NCI-H526 (cell line): ENCODE measurements at places on chromosomes 13 and 19.
A peak's percentile ranks its signal among the peaks of the same experiment; 100 is the strongest.

DNA sequence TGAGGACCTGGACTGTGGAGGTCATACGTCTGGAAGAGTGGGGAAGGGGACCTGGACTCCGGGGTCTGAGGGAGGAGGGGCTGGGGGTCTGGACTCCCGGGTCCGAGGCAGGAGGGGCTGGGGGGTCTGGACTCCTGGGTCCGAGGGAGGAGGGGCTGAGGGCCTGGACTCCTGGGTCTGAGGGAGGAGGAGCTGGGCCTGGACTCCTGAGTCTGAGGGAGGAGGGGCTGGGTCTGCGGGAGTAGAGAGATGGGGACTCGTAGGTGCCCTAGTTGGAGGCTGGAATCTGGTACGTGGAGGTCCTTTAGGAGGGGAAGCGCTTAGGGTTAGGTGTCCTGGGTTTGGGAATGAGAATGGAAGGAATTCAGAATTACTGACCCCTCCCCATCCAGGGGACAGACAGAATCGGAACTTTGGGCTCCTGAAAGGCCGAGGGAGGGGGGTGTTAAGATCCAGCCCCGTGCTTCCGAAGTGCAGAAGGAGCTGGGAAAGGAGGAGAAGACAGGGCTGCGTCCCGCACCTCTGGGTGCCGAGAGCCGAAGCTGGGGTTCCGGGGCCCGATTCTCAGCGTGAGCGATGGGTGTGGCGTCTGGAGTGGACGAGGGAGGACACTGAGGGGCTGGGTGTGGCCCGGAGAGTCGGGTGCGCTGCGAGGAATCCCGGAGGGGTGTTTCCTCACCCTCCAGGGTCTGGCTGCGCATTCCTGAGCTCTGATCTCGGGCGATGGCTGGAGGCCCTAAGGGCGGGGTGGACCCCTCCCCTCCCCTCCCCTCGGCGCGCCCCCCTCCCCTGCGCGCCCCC, 608 bp downstream of the MYADM start:
- DNase-seq = peak; percentile 62

GRCh38 chr13:112843392-112844111, 125.5 kb upstream of the MCF2L start:
- DNase-seq = no peak

- no peak for DNase-seq
Observed at GRCh38 chr13:82358284-82358683, 1524.0 kb downstream of the SLITRK1 start.

GRCh38 chr19:45590300-45591003, 5.8 kb upstream of the OPA3 start:
- peak; percentile 48 for DNase-seq

DNA sequence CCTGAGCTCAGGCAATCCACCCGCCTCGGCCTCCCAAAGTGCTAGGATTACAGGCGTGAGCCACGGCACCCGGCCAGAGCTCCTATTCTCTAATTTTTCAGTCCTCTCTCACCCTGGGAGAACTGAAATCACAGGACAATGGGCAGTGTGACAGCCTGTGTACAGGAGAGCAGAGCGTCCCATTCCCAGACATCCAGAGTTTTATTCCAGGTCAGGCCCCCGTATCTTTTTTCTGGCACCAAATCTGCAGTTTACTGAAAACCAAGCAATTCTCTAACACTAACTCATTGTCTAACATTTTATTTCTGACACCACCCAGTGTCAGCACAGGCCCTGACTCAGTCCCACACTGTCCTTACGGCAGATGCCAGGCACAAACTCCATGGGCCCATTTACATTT, 6.7 kb downstream of the ZNF708 start:
- DNase-seq = no peak

- no peak for DNase-seq
Observed at GRCh38 chr19:55071129-55071502, 4.6 kb upstream of the EPS8L1 start.

- no peak for DNase-seq
Observed at GRCh38 chr19:41131186-41131585, 17.0 kb downstream of the CYP2F1 start.

DNA sequence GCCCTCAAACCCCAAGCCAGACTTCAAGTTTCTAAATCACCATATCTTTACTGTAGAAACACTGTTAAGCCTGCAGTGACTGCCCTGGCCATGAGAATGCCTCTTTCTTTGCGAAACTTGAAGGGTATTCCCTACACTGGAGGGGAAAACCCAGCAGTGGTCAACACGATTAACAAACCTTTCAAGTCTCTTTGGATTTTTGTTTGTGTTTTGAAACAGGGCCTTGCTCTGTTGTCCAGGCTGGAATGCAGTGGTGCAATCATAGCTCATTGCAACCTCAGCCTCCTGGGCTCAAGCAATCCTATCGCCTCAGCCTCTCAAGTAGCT, 17.4 kb upstream of the POMP start:
- DNase-seq = no peak

DNA sequence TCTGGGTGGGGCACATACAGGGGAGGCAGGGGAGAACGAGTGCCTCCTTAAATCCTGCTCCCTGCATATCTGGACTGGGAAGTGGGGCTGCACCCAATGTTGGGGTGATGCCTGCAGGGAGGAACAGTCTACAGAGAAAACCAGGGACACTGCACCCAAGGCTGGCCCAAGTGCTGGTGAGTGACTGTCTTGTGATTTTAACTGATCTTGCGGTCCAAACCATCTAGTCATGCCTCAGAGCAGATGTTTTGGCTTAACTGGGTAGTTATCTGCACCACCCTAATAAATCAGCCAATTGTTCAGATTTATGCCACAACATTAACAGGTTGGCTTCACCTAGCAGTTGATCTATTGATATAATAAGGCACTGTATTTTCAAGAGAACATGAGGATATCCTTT, 219.2 kb upstream of the IRS2 start:
- DNase-seq = no peak

- no peak for DNase-seq
Observed at GRCh38 chr19:47132194-47132852, 1.7 kb downstream of the SAE1 start.

DNA sequence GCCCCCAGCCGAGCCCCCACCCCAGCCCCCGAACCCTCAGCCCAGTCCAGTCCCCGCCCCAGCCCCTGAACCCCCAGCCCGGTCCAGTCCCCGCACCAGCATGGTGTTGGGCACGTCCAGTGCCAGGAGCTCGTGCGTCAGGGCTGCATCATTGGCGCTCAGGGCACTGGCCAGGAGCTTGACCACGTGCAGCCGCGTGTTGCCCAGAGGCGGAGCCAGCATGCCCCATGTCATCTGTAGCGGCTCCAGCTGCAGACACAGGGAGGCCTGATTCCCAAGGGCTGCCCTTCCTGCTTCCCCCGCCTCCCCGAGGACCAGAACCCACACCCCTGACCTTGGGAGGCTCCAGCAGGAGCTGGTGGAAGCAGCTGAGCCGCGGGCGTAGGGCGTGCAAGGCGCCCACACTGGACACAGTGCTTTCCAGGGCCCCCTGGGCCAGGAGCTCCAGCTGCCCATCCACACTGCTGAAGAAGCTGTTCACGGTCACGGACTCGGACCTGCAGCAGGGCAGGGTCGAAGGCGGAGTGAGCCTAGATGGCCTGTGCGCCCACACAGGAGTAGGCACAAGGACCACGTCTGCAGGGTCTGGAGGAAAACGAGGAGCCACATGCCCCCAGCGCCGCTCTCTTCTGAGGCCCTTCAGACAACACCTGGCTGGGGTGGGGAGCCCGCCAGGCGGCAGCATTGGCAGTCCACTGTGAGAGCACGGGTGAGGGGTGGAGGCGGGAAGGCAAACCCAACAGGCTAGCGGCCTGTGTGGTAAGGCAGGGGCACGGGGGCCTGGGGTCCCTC, 12.8 kb upstream of the TMEM86B start:
- no peak for DNase-seq

- no peak for DNase-seq
Observed at GRCh38 chr13:97300871-97301270, 78.7 kb downstream of the MBNL2 start.

GRCh38 chr13:35455022-35455421, 21.5 kb downstream of the MAB21L1 start:
- DNase-seq = no peak

DNA sequence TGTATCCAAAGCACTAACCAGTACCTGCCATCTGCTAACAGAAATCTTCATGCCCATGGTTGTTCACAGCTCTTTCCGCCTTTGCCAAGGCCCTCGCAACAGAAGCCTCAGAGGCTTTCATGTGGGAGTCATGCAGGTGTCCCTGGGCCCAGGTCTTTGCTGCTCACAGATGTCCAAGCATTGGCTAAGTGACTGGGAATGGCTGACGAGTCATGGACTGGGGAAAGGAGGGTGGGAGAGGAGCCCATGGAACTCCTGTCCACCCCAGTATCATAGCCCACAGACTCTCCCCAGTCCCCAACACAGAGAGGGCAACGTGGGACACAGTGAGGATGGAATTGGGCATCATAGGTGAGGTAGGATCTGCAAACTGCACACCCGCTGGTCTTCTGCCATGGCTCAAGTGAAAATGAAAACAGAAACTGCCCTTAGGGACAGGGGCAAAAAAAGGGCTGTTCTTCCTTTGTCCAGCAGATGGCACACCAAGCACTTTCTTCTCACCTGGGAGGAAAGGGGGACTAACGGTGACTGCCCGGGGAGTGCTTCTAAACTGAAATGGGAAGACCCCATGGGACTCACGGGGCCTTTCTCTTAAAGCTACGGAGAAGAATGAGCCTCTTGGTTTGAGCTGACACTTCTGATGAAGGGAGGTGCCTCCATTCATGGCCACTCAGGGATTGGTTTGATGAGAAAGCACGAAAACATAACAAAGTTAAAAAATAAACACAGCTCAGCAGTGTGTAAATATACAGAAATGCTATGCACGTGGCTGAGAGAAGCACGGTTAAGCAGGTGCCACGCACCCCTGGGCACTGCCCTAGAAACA, 11.1 kb upstream of the DHRS12 start:
- peak; percentile 53 for DNase-seq

DNA sequence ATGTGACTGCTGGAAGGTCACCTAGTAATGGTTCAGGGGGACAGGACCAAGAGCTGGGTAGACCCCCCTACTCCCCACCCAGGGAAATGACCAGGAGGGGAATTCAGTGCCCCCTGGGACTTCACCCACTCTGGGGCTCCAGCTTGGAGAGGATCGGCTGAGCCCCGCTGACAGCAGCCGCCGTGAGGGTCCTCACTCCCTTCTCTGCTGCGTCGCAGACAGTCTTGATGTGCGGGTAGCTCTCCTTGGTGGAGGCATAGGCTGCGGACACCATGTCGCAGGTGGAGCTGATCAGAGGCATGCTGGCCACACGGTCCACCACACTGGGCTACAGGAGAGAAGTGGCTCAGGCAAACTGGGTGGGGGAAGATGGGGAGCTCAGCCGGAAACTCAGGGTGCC, 7.8 kb downstream of the PLIN3 start:
- DNase-seq = no peak

DNA sequence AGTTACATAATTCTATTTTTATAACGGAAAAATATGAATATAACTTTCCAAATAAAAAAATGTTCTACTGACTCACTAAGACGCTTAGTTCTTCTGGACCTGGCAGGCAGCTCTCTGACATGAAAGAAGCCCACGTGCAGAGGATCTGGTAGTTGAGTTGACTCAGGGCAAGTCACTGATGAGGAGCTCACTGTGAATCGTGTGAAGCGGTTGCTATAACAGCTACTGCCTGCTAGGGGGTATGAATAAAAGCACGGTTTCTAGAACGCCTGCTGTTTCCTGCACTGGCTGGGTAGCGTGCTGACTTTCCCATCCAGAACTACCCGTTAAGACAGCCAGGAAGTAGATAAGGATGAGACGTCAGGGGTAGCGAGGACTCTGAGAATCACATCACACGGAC, 54.7 kb upstream of the WASF3 start:
- DNase-seq = no peak

DNA sequence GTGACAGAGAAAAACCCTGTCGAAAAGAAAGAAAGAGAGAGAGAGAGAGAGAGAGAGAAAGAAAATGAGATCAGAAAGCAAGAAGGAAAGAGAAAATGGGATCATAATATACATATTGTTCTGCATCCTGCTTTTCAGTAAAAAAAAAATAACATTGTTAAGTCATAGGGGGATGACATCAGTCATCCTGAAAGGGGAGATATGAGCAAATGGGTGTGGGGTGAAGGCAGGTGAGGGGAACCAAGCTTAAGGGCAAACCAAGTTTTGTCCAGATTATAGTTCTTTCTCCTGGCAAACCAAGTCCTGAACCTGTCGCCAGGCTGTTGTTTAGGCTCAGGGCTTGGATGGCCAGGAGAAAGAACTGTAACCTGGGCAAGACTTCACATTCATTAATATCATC, 92.6 kb upstream of the TMTC4 start:
- no peak for DNase-seq
